ENCODE measurements at places on chromosomes 7 and 10.

DNA sequence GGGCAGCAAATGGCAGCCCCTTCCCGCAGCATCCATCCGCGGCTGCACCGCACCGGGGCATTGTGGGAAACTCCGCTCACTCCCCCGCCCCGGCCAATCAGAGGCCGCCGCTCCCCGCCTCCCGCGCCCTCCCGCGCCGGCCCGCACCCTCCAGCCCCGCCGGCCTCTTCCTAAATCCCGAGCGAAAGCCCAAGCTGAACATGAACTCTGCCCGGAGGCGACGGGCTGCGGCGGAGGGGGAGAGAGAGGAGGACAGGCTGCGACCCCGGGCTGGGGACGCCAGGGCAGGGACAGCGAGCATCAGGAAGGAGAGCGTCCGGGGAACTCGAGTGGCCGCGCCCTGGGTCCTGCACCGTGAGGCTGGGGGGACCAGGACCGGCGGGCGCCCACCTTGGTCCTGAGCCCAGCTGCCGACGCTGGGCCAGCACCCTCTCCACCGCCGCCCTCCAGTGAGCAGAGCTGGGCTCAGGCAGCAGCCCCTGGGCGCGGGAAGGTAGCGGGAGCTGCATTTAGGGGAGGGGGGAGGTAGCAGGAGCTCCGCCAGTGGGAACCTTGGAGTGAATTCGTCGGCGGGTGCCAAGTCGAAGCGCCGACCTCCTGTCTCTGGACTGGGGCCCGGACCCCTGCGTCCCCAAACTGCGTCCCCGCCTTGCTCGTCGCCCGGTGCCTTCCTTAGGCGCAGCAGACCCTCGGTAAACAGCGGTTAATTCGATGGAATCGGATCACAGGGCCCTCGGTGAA is at the start of gene DGKI:
TSS of gene DGKI (minus strand) at position 148 of the 741 bp plus-strand sequence.
- DNase-seq: peak; percentile 70

- no peak for DNase-seq
Observed at GRCh38 chr10:106424054-106424453, 740.5 kb downstream of the SORCS1 start.

- DNase-seq: no peak
Observed at GRCh38 chr10:110487411-110488331, 10.0 kb upstream of the DUSP5 start.

DNA sequence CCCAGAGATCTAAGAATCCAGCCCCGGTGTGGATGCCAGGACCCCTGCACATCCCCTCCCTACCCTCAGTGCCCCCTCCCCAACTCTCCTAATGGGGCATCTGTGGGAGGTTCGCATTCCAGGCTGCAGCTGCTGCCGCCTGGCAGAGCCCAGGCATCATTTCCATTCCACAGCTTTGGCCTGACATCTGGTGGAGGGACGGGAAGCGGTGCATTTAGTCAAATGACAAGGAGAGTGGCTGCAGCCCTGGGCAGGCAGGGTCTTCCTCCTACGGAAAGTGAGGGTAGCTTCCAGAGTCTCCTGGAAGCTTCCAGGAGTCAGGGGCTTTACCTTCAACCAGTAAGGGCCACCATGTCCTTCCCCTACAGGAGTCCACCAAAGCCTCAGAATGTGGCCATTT is 30.8 kb downstream of the PRLHR start:
- peak; percentile 44 for DNase-seq

GRCh38 chr7:16084370-16084769 is 337.0 kb downstream of the CRPPA start:
- no peak for DNase-seq

DNA sequence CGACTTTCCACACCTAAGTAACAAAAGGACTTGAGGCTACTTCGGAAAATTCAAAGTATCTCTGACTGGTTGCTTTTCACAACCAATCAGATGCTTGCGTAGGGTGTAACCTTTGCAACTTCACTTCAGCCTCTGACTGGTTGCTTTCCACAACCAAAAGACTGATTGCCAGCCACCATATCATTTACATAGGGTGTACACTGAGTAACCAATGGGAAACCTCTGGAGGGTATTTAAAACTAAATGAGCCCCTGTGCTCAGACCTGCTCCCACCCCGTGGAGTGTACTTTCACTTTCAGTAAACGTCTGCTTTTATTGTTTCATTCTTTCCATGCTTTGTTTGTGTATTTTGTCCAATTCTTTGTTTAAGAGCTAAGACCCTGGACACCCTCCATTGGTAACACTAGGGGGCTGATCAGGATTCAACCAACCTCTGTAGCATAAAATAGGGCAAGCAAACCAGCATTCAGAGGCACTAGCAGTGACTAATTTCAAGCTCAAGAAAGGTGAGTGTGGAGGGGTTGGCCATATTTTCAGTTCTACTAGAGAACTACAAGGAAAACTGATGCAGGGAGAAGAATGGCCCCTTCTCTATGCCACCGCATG is 390.8 kb downstream of the POM121L12 start:
- DNase-seq: no peak

DNA sequence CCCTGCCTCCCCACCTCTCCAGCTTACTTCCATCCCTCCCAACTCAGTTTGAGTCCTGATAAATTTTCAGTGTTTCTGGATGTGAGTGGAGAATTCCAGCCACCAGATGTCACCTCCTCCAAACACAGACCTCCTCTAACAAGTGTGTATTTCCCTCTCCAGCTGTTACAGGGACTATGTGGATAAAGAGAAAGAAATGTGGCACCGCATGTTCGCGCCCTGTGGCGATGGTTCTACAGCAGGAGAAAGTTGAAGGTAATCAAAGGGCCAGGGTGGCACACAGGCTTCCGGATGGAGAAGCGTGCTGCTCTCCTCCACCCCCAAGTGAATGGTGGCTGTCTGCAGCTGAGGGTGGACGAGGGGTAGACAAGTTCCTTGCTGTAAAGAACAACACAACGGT is 14.7 kb downstream of the FKBP6 start:
- DNase-seq: peak; percentile 57

DNA sequence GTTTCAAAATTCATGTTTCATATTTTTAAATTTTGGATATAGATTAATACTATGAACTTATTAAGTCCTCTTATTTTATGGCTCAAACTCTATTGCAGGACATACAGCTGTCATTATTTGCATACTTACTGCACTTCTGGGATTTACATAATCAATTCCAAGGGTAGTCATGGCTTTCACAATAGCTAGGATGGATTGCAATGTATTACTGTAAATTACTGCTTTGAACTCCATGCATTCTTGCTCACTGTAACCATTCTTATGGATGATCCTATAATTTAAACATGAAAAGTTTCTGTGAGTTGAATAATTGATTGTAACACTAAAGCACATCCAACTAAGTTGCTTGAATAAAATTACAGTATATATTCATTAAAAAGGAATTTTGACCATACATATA is 23.5 kb downstream of the GNAT3 start:
- no peak for DNase-seq

GRCh38 chr7:494906-495305 is 24.7 kb downstream of the PDGFA start:
- no peak for DNase-seq

DNA sequence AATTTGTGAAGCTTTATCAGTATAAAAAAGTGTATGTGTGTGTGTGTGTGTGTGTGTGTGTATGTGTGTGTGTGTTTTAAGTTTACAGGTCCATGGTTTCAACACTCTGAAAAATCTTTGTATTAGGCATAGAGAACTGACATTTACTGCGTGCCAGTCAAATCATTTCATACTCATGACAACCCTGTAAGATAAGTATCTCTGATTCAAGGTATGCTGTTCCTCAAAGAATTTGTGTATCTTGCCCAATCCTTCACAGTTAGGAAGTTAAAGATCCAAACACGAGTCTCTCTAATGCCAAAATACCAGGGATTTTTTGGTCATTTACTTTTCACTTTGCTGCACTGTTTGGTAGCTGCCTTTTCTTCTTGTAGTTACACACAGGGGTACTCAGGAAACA is 1121.3 kb upstream of the AUTS2 start:
- no peak for DNase-seq

DNA sequence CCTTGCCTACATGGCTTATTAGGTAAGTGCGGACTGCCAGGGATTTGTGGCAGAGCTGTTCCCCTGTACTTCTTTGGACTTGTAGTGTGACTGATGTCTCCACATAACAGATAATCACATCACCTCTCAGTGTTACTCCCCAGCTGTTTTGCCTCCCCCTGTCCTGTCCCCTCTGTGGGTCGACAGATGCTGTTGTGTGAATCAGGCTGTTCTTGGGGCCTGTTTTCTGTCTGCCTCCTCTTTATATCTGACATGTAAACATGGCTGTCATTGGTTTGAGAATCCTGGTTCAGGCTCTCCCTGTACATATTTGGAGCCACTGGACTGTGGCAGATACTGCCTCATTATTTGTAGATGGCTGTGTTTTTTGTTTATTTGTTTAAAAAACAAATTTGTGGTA is 22.7 kb downstream of the CCNY start:
- no peak for DNase-seq

DNA sequence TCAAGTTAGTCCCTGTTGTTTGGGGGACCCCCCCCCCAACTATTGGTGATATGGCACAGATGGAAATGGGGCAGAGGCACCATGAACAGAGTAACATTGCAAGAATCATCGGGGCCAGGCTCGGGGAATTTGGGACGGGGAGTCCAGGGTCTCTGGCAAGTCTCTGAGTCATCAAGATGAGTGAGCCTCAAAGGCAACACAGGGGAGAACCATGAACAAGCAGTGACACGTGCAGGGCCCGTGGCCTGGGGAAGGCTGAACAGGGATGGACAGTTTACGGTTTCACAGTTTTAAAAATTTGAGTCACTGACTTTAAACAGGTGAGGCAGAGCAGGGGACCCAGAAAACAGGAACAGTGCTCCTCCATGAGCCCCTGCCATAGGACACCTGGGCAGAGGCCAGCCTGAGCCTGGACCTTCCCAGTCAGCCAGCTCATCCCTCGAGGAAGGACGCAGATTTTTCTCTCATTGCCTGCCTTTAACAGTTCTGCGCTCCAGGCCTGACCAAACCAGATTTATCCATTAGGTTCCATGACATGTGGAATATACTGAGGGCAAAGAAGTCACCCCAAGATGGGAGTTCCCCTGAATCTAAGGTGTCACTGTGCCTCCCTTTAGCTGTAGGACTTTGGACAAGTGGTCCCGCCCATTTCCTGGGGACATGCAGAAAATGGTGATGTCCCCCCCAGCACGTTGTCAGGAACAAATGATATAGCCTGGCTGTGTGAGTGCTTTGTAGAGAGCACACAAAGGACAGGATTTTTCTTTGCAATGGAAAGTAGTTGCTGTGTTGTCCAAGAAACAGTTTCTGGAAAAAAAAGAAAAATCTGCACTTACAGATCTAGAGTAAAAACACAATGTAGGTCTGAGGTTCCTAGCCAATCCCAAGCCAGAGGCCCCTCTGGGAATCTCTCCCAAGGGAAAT is 23.8 kb downstream of the CHST15 start:
- no peak for DNase-seq

GRCh38 chr10:70064486-70064885 is 11.8 kb downstream of the MACROH2A2 start:
- DNase-seq: no peak

DNA sequence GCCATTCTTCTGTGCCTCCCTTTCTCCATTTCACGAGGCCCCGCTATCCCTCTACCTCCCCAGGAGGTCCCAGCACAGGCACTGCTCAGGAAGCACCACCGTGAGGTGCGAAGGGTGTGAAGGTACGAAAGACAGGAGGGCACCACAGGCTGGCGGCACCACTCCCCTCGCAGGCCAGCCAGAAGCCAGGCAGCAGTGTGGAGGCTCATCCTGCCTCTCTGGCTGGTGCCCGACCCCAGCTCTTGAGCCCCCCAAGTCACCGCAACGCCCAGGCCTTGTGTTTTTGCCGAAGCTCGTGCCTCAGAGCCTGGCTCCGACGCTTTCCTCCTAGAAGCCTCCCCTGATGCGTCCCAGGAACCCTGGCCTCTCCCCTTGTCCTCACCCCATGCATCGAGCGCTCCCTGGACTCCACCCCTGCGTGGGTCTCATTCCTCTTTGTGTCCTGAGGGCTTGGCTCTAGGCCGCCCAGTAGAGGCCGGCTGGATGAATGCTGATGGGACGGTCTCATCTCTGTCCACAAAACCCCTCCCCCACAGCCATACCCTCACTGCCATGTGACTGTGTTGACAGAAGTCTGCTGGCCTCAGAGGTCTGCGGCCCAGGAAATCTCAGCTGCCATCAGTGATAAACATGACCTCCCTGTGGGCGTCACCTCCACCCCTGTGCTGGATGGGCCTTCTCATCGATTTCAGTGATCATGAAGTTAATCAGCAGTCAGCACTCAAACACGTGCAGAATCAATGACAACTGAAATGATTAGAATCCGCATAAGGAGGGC is 19.3 kb downstream of the BRI3 start:
- no peak for DNase-seq

DNA sequence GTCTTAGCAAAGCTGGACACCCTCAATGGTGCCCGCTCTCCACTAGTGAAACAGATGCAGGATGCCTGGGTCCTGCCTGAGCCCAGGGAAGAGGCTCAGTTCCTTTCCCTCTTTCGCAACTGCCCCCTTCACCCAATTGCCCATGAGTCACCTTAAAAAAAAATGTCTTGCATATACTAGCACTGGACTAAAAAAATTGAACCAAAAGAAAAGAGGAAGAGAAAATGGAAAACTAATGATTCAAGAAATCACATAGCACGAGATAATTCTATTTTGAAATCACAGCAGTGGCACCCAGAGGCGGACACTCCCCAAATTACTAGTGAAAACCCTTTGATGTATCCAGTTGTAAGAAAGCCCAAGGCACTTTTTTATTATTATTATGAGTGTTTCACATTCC is 972.5 kb downstream of the LRMDA start:
- no peak for DNase-seq

DNA sequence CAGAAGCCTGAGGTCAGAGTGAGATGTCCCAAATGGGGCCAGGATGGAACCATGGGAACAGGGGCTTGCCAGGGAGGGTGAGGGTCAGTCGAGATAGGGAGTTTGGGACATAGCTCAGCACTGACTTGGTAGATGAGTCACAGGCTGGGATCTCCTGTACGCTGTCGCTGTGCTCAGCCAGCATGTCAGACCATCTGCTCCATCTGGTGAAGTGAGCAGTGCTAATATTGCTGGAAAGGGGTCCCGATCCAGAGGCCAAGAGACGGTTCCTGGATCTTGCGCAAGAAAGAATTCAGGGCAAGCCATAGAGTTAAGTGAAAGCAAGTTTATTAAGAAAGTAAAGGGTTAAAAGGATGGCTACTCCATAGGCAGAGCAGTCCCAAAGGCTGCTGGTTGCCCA is 505.6 kb downstream of the GALNT17 start:
- no peak for DNase-seq

GRCh38 chr7:26948617-26949118 is 84.3 kb upstream of the SKAP2 start:
- no peak for DNase-seq

DNA sequence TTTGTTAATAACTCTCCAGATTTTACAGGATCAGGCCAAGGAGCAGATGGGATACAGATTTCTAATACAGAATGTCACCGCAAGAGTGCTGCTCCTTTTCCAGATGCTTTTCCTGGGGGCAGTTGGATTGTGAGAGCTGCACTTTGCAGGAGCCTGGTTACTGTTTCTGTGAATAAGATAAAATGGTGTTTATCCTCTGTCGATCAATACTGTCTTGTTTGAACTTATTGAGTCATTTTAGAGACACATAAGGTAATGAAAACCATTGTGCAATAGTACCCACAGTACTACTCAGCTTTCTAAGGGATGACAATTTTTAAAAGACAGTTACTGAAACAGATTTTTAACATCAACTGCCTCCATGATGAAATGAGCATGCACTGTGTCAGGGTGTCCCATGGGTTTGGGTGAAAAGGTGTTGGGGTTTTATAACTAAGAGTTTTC is 2.9 kb downstream of the A1CF start:
- DNase-seq: no peak

Data from NCI-H146 (cell line).